Hepatocyte (in vitro differentiated cells): ENCODE measurements at places on chromosomes 12 and 14. TPM values are rescaled to one million over a fixed set of nuclear protein-coding genes. Genes with fewer than 3 reads are reported as not detected.

The EXOC3L4 gene
- 12.4 and 35.3 TPM in 2 replicates for total RNA-seq

The NTN4 gene
- total RNA-seq, result 33.5 and 37.0 TPM in 2 replicates

The NFE2 gene
- 0.44 TPM in 1 of 2 replicates, not detected in the other for total RNA-seq

The CFL2 gene
- total RNA-seq, result 39.5 and 43.0 TPM in 2 replicates

The MEG3 gene
- total RNA-seq, result not detected in 2 replicates

The PSMA3 gene
- 96.2 and 152 TPM in 2 replicates for total RNA-seq

The TCHP gene
- 7.7 and 8.0 TPM in 2 replicates for total RNA-seq

The KLHL33 gene
- not detected in 2 replicates for total RNA-seq

The BCL11B gene
- 1.8 and 3.2 TPM in 2 replicates for total RNA-seq

The LRRIQ1 gene
- total RNA-seq, result 0.13 TPM in 1 of 2 replicates, not detected in the other

The TAS2R9 gene
- total RNA-seq, result 0.13 TPM in 1 of 2 replicates, not detected in the other

The YY1 gene
- 52.6 and 58.5 TPM in 2 replicates for total RNA-seq

The TAPBPL gene
- total RNA-seq, result 8.2 and 11.7 TPM in 2 replicates

The ACYP1 gene
- 7.1 and 9.5 TPM in 2 replicates for total RNA-seq

The PAWR gene
- 30.2 and 40.5 TPM in 2 replicates for total RNA-seq

The EFS gene
- 9.7 and 10.2 TPM in 2 replicates for total RNA-seq
